H1 (cell line): ENCODE measurements at places on chromosomes 11 and 22.

DNA sequence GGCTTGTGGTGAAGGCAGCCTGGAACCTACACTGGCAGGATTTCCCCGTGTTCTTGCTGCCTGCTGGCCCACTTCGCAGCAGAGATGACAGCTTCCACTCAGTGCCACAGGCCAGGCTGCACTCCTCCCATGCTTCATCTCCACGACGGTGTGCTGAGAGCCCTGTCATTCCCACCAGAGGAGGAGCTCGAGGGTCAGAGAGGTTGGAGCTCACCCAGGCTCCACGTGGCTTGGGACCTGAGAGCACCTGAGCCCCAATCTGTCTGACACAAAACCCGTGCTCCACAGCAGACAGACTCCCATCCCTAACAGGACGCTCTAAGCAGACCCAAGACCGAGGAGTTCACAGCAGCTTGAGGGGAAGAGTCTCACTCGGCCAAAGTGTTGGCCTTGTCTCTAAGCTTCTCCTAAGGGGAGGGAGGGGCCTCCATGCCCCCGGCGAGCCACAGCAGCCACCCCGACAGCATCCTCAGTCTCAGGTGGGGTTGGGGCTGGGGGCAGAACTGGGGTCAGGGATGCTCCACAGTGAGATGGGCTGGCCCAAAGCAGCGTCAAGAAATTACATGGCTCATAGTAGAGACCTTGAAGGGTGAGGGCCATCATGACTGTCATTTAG is 10.7 kb downstream of the LRFN4 start:
- DNase-seq, result no peak
- H3K4me3 ChIP-seq, result no peak overlapping the region
- no peaks in the 10 kb centered on the region for H3K4me1 ChIP-seq
- no peaks in the 10 kb centered on the region for H3K36me3 ChIP-seq
- no peak overlapping the region for H3K27ac ChIP-seq

DNA sequence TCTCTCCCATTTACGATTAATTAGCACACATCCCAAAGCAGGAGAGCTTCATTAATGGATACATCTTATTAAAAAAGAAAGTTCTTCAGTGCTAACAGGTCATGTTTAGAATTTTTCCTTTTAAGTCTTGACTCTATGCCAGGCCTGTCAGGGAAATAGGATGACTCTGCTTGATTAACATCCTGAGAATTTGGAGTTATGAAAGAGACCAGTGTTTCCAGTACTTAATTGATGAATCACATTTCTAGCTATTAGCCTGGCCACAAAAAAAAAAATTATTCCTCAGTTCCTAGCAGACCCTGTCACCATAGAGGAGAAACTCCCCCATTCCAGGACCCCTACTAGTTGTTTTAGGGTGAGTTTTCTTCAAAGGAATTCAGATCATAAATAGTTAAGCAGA is 23.6 kb upstream of the ME3 start:
- DNase-seq, result no peak
- no peaks in the 10 kb centered on the region for H3K36me3 ChIP-seq
- no peak overlapping the region for H3K27ac ChIP-seq
- no peaks in the 10 kb centered on the region for H3K27me3 ChIP-seq
- no peaks in the 10 kb centered on the region for H3K4me1 ChIP-seq

- H3K4me3 ChIP-seq, result no peak overlapping the region
- H3K27ac ChIP-seq, result no peak overlapping the region
- no peaks in the 10 kb centered on the region for H3K27me3 ChIP-seq
- no peaks in the 10 kb centered on the region; the same call in 1 of the 2 replicates for H3K36me3 ChIP-seq
- DNase-seq, result no peak
These were observed 56.8 kb downstream of the EMSY start for GRCh38 chr11:76501526-76502202.

DNA sequence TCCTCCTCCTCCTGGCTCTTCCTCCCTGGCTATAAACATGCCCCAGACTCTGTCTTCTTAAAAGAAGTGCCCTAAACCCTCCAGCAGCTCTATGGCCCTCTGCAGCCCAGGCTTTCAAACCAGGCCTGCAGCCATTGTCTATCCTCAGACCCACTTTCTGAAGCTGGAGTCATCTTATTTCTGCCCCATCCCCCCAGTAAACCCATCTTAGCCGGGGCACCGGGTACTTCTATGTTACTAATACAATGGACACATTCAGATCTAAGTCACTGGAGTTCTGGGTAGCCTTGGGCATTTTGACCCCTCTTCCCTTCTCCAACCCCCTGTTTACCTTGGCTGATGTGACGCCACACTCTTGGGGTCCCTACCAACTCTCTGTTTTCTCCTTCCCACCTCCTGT is 29.7 kb upstream of the CACNG2 start:
- DNase-seq, result no peak
- H3K4me1 ChIP-seq, result no peaks in the 10 kb centered on the region
- H3K27me3 ChIP-seq, result no peaks in the 10 kb centered on the region
- no peaks in the 10 kb centered on the region for H3K36me3 ChIP-seq
- H3K27ac ChIP-seq, result no peak overlapping the region

DNA sequence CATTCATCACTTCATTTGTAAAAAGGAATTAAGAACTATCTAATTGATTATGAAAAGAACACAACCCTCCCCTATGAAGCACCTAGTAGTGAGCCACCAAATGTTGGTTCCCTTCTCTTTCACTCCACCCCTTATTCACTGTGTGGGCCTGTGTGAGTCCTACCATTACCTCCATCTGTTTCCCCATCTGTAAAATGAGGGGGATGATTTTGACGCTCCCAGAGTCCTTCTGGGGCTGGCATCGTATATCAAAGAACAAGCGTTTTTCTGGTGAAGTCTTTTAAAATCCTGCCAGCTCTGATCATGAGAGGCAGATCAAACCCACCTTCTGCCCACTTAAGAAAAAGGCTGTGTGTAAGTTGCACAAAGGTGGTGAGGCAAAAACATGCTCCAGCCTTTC is 96.6 kb upstream of the SEZ6L start:
- H3K27me3 ChIP-seq, result no peaks in the 10 kb centered on the region
- DNase-seq, result no peak
- H3K4me1 ChIP-seq, result peaks cover 8% of the 10 kb centered on the region; the same call in 1 of the 2 replicates
- H3K4me3 ChIP-seq, result no peak overlapping the region
- H3K27ac ChIP-seq, result no peak overlapping the region

DNA sequence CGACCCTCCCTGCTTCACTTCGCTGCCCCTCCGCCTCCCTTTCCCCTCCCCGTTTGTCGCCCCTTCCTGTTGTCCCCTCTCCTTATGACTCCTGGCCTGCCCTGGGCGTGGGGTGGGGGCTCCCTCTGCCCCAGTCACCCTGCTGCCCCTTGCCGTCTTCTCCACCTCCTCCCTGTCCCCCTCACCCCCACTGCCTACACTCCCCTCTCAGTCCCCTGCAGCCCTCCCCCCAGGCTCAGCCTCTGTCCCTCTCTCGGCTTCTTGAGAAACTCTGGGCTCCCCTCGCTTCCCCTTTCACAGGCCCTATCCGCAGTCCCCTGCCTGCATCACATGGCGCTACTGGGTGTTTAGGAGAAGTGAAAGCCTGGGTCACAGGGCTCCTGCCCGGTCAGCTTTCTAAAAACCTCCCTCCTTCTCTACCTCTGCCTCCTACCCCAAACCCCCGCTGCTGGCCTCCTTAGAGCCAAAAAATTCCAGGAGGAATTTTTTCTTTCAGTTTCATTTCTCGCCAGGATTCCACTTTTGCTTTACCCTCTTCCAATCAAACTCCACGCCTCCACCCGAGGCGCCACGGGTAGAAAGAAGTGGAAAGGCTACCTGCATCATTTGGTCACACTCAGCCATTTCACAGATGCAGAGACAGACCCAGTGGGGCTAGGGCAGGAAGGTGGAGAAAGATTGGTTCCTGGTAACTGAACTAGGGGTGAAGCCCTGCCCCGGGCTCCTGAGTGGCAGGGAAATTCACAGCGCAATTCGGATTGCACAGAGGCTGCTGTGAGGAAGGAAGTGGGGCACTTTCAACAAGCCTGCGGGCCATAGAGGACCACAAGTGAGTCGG is at the start of gene SLC15A3:
SLC15A3 (minus strand) TSS at position 273 of the 838 bp plus-strand sequence. CDS start 625 bp downstream, outside the sequence.
- no peaks in the 10 kb centered on the region for H3K36me3 ChIP-seq
- H3K27me3 ChIP-seq, result no peaks in the 10 kb centered on the region
- peaks cover 23% of the 10 kb centered on the region for H3K4me1 ChIP-seq
